ENCODE measurements at places on chromosomes 7 and 10. TPM values are rescaled to one million over a fixed set of nuclear protein-coding genes. Genes with fewer than 3 reads are reported as not detected.

DNA sequence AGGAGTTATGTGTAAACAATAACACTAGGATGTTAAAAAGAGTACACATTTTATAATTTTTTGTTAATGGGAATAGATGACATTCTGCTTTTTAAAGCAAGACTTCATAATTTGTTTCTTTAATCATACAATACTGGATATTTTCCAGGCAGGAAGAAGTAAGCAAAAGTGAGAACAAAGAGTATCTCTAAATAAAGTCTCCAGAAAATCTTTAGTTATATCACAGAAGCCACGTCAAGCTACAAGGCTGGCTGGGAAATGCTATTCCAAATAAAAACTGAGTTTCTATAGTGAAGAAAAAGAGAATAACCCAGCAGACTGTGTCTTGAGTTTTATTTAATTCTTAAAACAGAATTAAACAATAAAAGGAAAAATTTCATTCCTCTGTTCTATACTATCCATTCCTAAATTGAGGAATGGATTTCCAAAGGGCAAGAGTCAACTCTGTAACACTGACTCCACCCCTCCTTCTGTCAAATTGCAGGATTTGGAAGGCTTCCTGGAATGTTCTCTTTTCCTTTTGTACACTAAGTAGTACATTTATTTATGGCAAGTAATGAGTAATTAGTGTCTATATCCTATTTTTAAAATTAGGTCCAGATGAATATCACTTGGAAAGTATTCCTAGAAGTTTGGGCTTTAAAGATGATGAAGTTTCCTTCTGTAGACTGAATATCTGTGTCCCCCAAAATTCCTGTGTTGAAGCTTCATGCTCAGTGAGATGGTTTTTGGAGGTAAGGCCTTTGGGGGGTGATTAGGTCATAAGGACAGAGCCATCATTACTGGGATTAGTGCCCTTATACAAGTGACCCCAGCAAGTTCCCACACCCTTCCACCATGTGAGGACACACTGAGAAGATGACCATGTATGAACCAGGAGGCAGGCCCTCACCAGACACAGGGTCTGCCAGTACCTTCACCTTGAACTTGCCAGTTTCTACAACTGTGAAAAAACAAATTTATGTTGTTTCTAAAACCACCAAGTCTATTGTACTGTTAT, 290.9 kb downstream of the CRPPA start:
- no peak for DNase-seq
- no peaks in the 10 kb centered on the region for H3K27me3 ChIP-seq
- no peaks in the 10 kb centered on the region for H3K36me3 ChIP-seq
- no peaks in the 10 kb centered on the region for H3K4me1 ChIP-seq
- H3K27ac ChIP-seq = no peak overlapping the region

GRCh38 chr7:140920745-140921144, 4.0 kb downstream of the BRAF start:
- no peak overlapping the region for H3K27ac ChIP-seq
- peaks cover 30% of the 10 kb centered on the region for H3K4me1 ChIP-seq
- H3K36me3 ChIP-seq = peaks cover 2% of the 10 kb centered on the region
- H3K27me3 ChIP-seq = no peaks in the 10 kb centered on the region

DNA sequence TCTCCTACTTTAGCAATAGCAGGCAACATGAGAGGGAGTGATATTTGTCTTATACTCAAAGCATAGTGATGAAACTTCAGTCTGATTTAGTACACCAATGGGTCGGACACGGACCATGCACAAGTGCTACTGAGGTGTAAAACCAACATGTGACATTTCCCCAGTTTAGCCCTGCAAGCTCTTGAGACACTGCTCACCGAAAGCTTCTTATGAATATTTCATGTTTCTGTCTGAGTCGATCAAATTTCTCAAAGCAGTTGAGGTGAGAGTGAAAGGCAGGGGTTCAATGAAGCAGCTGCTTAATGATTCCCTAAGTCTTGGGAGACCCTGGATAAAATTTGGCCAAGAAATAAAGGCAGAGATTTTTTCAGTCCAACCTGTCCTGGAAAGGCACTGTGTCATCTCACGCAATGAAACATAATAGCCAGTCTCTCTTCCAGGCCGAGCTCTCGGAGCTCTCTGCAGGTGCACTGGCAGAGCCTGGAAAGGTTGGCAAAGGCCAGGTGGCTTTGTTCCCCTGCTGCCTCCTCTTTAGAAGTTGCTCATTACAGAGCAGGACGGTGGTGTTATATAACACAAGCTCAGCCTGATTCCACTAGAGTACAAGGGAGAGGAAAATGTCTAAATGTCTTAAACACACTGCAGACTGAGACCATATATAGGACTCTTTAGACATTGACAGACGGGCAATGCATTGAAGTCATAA, 33.9 kb upstream of the XPNPEP1 start:
- no peak overlapping the region for H3K27ac ChIP-seq
- peaks cover 2% of the 10 kb centered on the region for H3K4me1 ChIP-seq
- H3K4me3 ChIP-seq = no peak overlapping the region
- DNase-seq = no peak

The MAT1A gene
- total RNA-seq = not detected

The NEUROD6 gene
- total RNA-seq = not detected

The ITGB8 gene
- not detected for total RNA-seq

The TUBAL3 gene
- total RNA-seq = not detected

The XRCC2 gene
- 10.8 TPM for total RNA-seq

The MKX gene
- 0.38 TPM for total RNA-seq

GRCh38 chr7:6360841-6361240, 86.9 kb downstream of the DAGLB start:
- H3K36me3 ChIP-seq = no peaks in the 10 kb centered on the region
- no peak overlapping the region for H3K4me3 ChIP-seq
- H3K4me1 ChIP-seq = no peaks in the 10 kb centered on the region
- H3K27me3 ChIP-seq = no peaks in the 10 kb centered on the region
- DNase-seq = no peak

GRCh38 chr7:26419198-26419597, 127.5 kb downstream of the SNX10 start:
- peaks cover 6% of the 10 kb centered on the region for H3K27me3 ChIP-seq
- no peaks in the 10 kb centered on the region for H3K4me1 ChIP-seq
- H3K4me3 ChIP-seq = no peak overlapping the region
- H3K27ac ChIP-seq = no peak overlapping the region

The FAM241B gene
- total RNA-seq = 12.3 TPM

GRCh38 chr10:12656518-12657142, 307.3 kb downstream of the CAMK1D start:
- H3K36me3 ChIP-seq = peaks cover 6% of the 10 kb centered on the region
- no peak overlapping the region for H3K4me3 ChIP-seq
- no peak overlapping the region for H3K27ac ChIP-seq
- DNase-seq = no peak
- peaks cover 2% of the 10 kb centered on the region for H3K4me1 ChIP-seq

The ADAM12 gene
- total RNA-seq = not detected

The RBP3 gene
- not detected for total RNA-seq

DNA sequence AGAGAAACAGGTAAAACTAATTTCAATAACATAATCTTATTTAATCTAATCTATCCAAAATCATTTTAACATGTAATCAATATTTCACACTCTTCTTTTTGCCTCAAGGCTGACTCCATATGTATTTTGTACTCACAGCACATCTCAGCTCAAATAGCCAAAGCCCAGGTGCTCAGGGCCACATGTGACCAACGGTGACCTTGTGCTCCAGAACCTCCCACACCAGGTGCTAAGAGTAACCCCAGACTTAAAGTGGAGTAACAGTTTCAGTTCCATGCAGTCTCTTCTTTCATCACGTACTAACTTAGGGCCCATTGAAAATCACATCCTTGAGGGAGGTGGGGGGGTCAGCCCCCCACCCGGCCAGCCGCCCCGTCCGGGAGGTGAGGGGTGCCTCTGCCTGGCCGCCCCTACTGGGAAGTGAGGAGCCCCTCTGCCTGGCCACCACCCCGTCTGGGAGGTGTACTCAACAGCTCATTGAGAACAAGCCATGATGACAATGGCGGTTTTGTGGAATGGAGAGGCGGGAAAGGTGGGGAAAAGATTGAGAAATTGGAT, 47.3 kb downstream of the NCAPG2 start:
- DNase-seq = no peak
- H3K36me3 ChIP-seq = peaks cover 42% of the 10 kb centered on the region
- no peak overlapping the region for H3K4me3 ChIP-seq
- peaks cover 21% of the 10 kb centered on the region for H3K4me1 ChIP-seq
- H3K27ac ChIP-seq = peak overlapping the region; percentile 63
- no peaks in the 10 kb centered on the region for H3K27me3 ChIP-seq

The FAM25A gene
- not detected for total RNA-seq

DNA sequence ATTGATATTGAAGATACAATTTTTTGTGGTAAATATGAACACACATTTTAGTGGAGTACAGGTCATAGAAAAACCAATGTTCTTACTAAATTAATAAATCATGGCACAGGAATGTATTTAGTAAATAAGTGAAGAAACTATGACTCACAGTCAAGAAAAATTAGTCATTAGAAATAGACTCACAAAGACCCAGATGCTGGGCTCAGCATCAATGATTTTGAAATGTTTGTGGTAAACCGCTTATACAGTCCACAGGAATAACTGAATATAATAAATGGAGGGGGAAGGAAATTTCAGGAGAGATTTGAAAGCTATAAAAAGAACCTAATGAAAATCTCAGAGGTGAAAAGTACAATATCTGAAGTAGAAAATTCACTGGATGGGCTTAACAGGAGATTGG, 138.3 kb upstream of the ADCY1 start:
- no peak for DNase-seq
- H3K4me1 ChIP-seq = no peaks in the 10 kb centered on the region
- peaks cover 3% of the 10 kb centered on the region for H3K27me3 ChIP-seq
- H3K4me3 ChIP-seq = no peak overlapping the region
- H3K36me3 ChIP-seq = no peaks in the 10 kb centered on the region
- H3K27ac ChIP-seq = no peak overlapping the region

The AGAP5 gene
- total RNA-seq = 7.8 TPM

The GATA3 gene
- 4.0 TPM for total RNA-seq

DNA sequence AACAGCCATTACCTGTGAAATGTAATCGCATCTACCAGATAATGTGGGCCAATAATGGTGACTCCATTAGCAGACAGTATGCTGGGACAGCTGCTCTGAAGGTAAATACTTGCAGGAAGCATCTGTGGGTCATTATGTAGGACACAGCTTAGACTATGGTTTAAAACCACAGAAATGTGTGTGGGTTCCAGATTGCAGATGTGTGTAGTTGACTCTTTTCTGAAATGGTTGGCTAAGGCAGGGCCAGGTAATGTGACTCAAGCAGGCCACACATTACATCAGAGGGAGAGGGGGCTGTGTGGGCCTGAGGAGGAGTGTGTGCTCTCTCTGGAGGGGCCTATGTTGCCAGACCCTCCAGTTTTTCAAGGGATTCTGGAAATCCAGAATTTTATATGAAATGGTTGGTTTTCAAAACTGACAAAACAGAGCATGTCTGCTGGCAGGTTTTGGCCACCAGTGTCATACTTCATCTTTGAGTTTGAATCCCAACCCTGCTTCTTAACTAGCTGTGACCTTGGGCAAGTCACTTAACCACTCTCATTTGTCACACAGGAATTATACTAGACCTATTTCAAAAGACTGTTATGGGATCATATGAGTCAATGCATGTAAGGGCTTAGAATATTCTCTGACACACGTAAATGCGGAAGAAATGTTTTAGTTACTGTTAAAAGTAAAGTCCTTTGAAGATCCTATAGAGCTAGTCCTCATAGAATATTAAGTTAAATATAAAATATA, 64.5 kb downstream of the MCMBP start:
- no peak overlapping the region for H3K4me3 ChIP-seq
- DNase-seq = no peak
- H3K4me1 ChIP-seq = no peaks in the 10 kb centered on the region
- H3K27me3 ChIP-seq = no peaks in the 10 kb centered on the region

The NDUFA5 gene
- total RNA-seq = 58.9 TPM

DNA sequence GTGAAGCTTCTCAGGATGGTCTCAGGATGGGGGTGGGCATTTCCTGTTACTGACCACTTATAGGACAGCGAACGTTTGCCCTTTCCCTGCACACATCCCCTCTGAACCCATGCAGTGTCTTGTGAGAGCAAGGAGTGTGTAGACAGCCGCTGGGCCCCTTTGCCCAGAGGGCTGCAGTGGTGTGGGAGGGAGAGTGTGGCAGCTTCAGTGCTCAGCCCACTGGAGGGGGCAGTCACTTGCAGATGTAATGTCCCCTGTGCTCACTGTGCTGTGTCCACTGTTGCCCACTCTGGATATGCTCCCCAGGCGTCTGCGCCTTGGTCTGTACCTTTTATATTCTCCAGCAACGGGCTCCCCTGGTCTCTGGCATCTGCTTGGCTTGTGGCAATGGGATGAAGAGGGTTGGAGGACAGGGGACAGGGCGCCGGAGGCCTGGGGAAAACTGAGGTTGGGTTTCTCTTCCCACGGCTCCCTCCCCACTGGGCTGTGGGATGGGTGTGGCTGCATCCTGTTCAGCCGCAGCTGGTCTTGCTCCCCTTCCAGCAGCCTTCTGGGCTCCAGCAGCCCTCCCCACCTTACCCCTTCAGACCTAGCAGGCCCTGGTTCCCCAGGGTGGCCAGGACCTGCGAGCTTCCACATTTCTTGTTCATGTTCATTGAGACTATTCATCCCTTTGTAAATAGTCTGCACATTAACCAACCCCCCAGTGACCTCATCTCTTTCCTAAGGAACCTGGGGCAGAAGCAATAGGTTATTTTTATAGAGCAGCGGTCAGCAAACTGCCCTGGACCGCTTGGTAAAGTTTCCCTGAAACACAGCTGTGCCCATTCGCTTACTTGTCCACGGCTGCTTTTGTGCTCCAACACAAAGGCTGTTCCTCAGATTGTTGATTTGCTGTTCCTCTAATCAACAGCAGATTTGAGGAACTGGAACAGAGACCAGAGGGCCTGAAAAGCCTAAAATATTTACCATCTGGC, 6.1 kb downstream of the ZNF789 start:
- DNase-seq = no peak
- H3K27me3 ChIP-seq = no peaks in the 10 kb centered on the region
- H3K4me1 ChIP-seq = peaks cover 33% of the 10 kb centered on the region
- H3K36me3 ChIP-seq = peaks cover 18% of the 10 kb centered on the region

- H3K36me3 ChIP-seq = no peaks in the 10 kb centered on the region
- H3K27ac ChIP-seq = no peak overlapping the region
- H3K4me1 ChIP-seq = peaks cover 27% of the 10 kb centered on the region
- H3K4me3 ChIP-seq = no peak overlapping the region
- DNase-seq = no peak
Observed at GRCh38 chr10:7038416-7038815, 372.4 kb downstream of the SFMBT2 start.

DNA sequence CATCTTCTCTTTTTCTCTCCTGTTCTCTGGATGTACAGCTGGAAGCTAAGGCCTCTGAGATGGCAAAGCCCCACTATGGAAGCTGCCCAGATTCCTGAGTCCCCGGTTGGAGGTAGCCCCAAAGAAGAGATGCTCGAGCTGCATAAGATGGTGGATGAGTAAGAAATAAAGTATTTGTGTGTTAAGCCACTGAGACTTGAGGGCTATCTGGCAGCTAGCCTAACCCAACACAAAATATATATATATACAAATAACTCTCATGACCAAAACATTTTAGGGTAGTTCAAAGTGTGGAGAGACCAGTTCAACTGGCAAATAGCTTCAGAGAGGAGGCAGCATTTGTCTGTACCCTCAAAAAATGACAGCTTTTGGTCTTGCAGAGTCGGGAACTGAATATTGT, 72.4 kb upstream of the PDE1C start:
- no peak overlapping the region for H3K4me3 ChIP-seq
- DNase-seq = no peak
- H3K27ac ChIP-seq = no peak overlapping the region
- no peaks in the 10 kb centered on the region for H3K4me1 ChIP-seq
- H3K27me3 ChIP-seq = no peaks in the 10 kb centered on the region

Data from activated naive CD4-positive, alpha-beta T cell treated with anti-CD3 and anti-CD28 coated beads for 36 hours (primary cell).